ENCODE measurements at places on chromosomes 7 and 10.

GRCh38 chr7:157555313-157555712, 218.5 kb downstream of the DNAJB6 start:
- DNase-seq, result no peak
- peak overlapping the region; percentile 18 for H3K27ac ChIP-seq
- peaks cover 3% of the 10 kb centered on the region for H3K4me1 ChIP-seq
- no peaks in the 10 kb centered on the region for H3K36me3 ChIP-seq
- H3K27me3 ChIP-seq, result no peaks in the 10 kb centered on the region

- no peak overlapping the region for H3K27ac ChIP-seq
- DNase-seq, result no peak
- no peaks in the 10 kb centered on the region for H3K27me3 ChIP-seq
- H3K4me1 ChIP-seq, result no peaks in the 10 kb centered on the region
- no peaks in the 10 kb centered on the region for H3K36me3 ChIP-seq
These were observed 22.3 kb upstream of the SEC61G start for GRCh38 chr7:54781134-54781920.

DNA sequence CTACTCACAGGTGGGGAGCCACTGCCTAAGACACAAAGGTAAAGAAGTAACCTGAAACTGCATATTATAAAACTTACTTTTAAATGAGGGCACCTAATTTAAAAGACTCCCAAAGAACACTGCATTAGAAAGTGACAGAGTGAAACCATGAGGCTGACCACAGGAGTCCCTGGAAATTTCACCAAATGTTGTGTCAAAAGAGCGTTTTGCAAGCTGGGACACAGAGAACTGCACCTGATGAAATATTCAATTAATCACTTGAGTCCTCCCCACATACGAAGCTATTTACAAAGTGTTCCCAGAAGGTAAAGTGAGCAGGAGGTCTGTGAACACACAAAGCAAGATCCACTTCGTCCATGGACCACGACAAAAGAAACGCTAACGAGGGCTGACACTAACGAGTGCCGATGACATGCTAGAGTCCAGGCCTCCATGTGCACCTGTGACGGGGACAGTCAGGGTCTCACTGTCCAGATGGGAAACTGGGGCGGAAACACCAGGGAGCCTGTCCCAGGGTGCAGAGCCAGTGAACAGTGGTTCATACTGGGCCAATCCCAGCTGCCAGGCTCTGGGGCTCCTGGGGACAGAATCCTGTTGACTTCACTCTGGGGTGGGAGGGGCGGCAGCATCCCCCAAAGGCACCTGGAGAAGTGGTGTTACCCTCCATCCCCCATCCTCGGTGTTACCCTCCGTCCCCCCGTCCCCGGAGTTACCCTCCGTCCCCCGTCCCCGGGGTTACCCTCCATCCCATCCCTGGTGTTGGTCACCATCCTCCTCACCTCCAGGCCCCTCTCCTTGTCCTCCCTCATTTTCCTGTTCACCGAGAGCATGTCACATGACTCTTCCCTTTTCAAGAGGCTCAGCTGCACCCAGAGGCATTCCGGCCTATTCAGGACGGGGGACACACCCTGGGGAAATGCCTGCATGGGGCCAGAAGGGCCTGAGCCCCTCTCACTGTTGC, 63.4 kb downstream of the DIP2C start:
- peaks cover 13% of the 10 kb centered on the region for H3K4me1 ChIP-seq
- H3K4me3 ChIP-seq, result no peak overlapping the region
- no peaks in the 10 kb centered on the region for H3K27me3 ChIP-seq
- no peaks in the 10 kb centered on the region for H3K36me3 ChIP-seq
- no peak for DNase-seq

DNA sequence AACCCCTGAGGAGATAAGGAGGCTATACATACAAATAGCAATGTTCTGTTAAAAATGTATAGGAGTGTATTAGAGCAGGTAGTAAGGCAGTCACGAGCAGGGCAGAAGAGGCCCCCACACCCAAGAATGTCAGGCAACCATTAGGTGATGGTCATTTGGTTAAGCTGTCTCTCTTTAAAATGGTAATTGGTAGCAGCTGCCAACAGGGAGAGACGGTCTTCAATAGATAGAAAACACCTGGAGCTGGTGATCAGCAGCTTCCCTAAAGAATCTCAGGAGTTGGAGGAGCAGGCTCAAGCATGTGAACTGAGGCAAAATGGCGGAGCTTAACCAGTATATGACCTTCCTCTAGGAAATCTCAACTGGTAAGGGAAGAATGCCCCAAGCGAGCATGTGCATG, 26.4 kb upstream of the HTR5A start:
- no peaks in the 10 kb centered on the region for H3K27me3 ChIP-seq
- H3K27ac ChIP-seq, result no peak overlapping the region
- H3K4me3 ChIP-seq, result no peak overlapping the region
- DNase-seq, result no peak
- no peaks in the 10 kb centered on the region for H3K4me1 ChIP-seq

DNA sequence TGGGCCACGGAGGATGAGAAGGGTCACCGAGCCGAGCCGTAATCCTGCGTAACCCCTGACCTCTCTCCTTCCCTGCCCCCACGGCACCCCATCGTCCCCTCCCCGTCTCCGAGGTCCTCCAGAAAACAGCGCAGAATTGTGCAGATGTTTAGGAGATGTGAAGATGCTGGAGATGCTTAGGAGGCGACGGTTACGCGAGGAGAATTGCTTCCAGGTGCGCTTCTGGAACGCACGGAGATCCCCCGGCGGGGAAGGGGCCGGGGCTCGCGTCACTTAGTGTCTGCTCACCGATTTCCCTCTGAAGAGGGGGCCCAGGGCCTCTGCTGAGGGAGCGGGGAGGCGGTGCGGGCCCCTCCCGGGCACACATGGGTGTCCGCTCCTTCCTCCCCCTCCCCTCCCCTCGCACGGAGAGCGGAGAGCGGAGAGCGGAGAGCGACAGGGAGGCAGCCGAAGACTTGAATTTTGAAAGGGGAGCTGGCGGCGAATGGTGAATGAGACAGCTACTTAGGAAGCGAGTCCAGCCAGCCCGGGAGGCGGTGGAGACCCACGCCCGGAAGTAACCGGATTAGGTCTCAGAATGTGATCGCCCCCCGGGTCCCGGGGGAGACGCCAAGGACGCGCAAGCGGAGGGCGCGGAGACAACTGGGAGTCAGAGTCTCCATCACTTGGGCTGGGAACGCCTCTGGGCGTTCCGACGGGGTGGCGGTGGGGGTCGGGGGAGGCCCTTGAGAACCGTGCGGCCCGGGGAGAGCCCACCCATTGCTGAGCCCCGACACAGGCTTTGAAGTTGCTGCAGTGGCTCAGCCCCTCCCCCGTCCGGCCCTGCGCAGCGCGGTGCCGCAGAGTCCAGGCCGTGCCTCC, 8.7 kb upstream of the EN2 start:
- peaks cover 16% of the 10 kb centered on the region for H3K4me1 ChIP-seq
- peaks cover 18% of the 10 kb centered on the region for H3K27me3 ChIP-seq
- no peaks in the 10 kb centered on the region for H3K36me3 ChIP-seq
- DNase-seq, result no peak
- no peak overlapping the region for H3K27ac ChIP-seq
- H3K4me3 ChIP-seq, result no peak overlapping the region

- H3K27me3 ChIP-seq, result no peaks in the 10 kb centered on the region
- no peaks in the 10 kb centered on the region for H3K36me3 ChIP-seq
- no peak overlapping the region for H3K4me3 ChIP-seq
- H3K4me1 ChIP-seq, result no peaks in the 10 kb centered on the region
These were observed 23.7 kb upstream of the PRKAG2 start for GRCh38 chr7:151900591-151900985.

DNA sequence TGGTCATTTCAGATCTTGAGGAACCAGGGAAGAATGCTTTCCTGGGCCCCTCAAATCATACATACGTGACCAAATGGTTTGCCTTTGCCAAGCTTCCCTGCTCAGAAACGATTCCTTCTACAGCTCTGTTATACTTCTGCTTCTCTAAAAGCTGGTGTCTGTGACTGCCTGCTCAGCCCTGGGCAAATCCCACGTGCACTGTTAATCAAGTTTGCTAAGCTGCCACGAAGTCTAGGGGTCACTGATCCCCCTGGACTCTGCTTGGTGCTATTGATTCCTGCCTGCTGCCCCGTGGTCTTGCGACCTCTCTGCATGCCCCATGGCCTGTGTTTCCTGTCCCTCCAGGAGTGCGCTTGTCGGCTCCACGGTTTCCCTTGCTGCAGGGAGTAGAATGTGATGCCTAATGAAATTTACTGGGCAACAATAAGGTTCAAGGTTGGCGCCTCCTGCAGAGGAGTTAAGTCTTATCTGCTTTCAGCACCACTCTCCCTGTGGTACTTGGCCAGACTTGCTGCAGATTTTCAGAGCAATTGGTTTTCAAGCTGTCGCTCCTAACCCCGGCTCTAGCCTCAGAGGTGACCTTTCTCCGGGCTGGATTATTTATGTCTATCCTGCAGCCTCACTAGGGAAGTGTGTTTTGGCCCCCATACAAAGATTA, 201.6 kb upstream of the FZD8 start:
- H3K27me3 ChIP-seq, result no peaks in the 10 kb centered on the region
- H3K36me3 ChIP-seq, result no peaks in the 10 kb centered on the region
- no peaks in the 10 kb centered on the region for H3K4me1 ChIP-seq
- no peak for DNase-seq

DNA sequence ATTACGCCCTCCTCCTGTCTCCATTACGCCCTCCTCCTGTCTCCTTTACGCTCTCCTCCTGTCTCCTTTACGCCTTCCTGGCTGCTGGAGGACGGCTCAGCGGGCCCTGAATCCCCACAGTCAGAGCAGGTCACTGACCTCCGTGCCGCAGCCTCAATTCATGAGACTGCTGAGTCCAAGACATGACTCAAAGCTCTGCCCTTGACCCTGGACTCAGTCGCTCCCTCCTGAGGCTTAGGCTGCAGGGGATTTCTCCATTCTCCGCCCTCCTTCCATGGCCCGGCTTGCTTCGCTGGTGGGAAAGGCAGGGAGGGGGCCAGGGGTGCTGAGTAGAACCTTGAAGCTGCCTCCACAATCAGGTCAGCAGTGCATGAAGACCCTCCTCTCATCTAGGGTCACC, 21.0 kb upstream of the FOXL3 start:
- no peak overlapping the region for H3K27ac ChIP-seq
- no peak overlapping the region for H3K4me3 ChIP-seq
- no peaks in the 10 kb centered on the region for H3K27me3 ChIP-seq

DNA sequence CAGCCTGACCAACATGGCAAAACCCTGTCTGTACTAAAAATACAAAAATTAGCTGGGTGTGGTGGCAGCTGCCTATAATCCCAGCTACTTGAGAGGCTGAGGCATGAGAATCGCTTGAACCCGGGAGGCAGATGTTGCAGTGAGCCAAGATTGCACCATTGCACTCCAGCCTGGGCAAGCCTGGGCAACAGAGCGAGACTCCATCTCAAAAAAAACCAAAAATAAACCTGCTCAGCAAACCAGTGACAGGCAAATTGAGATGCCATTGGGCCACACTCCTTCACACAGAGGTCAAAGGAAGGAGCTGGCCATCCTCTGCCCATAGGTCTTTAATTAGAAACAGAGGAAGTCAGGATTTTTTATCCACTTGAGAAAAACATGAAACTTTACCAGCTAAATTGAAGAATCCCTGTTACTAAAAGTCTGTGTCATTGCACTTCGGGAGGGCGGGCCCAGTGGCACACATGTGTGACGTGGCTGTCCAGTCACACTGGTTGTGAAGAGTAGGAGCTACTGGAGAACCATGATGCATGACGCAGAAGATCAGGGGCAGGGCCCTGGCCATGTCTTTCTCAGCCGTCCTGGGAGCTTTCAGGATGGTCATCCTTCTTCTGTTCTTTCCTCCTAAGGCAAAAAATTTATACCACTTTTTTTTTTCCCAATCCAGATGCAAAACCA, 118.3 kb upstream of the ZNF438 start:
- no peaks in the 10 kb centered on the region for H3K36me3 ChIP-seq
- DNase-seq, result no peak
- no peak overlapping the region for H3K4me3 ChIP-seq
- peaks cover 11% of the 10 kb centered on the region for H3K4me1 ChIP-seq

DNA sequence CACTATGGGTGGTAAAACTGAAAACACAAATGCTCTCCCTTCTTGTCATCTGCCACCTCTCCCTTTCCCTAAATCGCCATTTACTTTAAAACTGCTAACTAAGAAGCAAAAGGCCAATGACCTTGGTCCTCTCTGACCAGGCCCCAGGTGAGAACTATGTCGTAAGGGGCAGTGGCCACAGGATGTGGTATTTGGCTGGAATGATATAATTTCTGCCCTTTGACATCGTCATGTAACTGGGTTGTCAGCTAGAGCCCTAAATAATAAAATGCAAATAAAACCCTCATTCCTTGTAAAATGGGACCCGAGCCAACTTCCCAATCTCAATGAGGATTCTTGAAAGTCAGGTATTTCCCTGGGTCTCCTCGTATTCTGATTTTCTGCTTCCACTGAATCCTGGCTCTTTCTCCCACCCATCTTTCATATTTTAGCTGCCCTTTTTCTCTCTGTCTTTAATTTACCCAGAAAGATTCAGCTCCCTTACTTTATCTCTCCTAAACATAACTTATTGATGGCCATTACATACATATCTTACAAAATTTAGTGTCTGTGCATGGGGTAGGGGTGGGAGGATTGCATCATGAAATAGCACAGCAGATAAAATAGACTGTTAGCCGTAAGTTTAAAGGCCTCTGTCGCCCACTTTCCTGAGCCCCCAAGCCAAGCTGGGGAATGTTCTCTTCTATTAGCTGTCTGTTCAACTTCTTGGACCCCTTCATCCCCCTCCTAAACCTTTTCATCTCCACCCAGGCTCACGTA, 3.2 kb upstream of the EEPD1 start:
- peaks cover 20% of the 10 kb centered on the region for H3K4me1 ChIP-seq
- DNase-seq, result no peak
- no peaks in the 10 kb centered on the region for H3K27me3 ChIP-seq
- no peak overlapping the region for H3K27ac ChIP-seq

DNA sequence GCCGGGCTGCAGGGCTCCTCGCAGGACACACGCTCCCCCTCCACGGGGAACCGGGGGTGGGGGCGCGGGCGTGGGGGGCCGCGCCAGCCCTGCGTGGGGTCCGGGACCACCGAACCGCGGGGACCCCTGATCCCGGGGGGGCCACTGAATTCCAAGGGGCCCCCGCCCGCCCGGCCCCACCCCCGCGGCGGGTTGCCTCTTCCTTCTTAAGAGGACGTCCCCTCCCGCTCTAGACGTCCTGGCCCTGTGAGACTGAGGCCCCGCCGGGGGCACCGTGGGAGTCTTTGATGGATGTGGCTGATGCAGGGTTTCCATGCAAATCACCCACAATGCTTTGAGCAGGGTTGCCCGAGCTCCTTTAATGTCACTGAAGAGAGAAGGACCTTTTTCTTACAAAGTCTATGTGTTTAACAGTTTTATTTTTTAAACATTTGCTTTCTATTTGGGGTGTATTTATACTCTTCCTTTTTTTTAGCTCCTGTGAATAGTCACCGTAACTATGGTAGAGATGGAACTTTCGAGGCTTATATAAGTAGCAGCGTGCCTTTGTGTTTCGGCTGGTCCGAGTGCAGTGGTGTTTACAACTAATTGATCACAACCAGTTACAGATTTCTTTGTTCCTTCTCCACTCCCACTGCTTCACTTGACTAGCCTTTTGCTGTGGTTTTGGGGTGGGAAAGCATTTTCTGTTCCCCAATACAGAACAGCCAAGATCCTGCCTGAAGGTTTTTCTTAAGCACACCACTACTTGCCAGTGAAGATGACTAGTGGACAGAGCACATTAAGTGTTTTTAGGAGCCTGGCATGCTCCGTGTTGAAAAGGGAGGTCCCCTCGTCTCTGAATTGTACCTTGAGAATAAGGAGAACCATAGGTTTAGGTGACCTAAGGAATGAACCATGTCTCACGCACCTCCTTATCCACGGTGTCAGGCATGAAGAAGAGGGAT, 44.8 kb downstream of the PDIA4 start:
- no peaks in the 10 kb centered on the region for H3K27me3 ChIP-seq
- no peaks in the 10 kb centered on the region for H3K36me3 ChIP-seq
- DNase-seq, result peak; percentile 62
- peaks cover 19% of the 10 kb centered on the region for H3K4me1 ChIP-seq
- peak overlapping the region; percentile 40 for H3K4me3 ChIP-seq

GRCh38 chr10:22727663-22728062, 13.3 kb upstream of the PIP4K2A start:
- no peak overlapping the region for H3K27ac ChIP-seq
- no peak for DNase-seq
- no peaks in the 10 kb centered on the region for H3K4me1 ChIP-seq
- no peak overlapping the region for H3K4me3 ChIP-seq

Measured in upper lobe of left lung (tissue), 6 donors.